ENCODE measurements at places on chromosomes 3 and 15.
A peak's percentile ranks its signal among the peaks of the same experiment; 100 is the strongest.

- DNase-seq = no peak
Measured at GRCh38 chr3:59254433-59254832, 204.6 kb upstream of the CFAP20DC start.

- DNase-seq = no peak
Measured at GRCh38 chr3:169259661-169260060, 403.9 kb downstream of the MECOM start.

- no peak for DNase-seq
Measured at GRCh38 chr3:177746337-177746933, 549.2 kb upstream of the TBL1XR1 start.

DNA sequence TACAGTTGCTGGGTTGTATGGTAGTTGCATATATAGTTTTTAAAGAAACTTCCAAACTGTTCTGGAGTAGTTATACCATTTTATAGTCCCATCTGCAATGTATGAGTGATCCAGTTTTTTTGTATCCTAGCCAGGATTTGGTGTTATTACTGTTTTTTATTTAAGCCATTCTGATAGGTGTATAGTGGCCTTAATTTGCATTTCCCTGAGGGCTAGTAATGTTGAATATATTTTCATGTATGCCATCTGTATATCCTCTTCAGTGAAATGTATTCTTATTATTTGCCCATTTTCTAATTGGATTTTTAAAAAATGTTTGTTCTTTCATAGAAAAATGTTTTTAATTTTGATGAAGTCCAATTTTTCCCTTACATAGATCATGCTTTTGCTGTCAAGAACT is 29.2 kb downstream of the PXK start:
- DNase-seq = no peak

DNA sequence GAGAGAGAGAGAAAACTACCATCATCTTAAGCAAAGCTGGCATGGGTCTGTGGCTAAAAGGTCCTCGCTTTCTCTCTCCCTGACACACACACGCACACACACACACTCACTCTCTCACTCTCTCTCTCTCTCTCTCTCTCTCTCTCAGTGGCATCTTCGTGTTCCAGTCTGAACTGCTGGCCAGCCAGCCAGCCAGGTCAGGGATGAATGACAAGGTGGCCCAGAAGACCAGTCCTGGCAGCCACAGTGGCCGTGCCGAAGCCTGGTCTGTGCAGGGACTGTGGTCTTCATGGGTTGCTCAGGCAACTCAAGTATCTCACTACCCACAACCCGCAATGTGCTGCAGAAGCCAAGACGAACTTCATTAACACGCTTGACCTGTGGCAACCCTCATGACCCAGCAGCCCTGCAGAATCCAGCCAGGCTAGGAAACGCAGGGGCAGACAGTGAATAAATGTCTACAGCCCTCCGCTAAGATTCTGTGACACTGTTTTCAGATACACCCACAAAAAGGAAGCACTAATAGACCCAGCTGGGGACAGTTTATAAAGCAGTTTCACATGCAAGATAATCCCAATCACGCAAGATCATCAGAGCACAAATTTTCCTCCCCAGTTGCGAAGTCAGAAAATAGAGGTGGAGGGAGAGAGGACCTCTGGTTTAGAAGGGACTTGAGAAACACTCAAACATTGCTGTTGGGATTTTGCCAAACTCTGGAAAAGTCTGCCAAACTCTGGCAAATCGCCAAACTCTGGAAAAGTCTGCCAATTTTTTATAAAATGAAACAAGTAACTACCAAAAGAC is 66.4 kb downstream of the XXYLT1 start:
- no peak for DNase-seq

DNA sequence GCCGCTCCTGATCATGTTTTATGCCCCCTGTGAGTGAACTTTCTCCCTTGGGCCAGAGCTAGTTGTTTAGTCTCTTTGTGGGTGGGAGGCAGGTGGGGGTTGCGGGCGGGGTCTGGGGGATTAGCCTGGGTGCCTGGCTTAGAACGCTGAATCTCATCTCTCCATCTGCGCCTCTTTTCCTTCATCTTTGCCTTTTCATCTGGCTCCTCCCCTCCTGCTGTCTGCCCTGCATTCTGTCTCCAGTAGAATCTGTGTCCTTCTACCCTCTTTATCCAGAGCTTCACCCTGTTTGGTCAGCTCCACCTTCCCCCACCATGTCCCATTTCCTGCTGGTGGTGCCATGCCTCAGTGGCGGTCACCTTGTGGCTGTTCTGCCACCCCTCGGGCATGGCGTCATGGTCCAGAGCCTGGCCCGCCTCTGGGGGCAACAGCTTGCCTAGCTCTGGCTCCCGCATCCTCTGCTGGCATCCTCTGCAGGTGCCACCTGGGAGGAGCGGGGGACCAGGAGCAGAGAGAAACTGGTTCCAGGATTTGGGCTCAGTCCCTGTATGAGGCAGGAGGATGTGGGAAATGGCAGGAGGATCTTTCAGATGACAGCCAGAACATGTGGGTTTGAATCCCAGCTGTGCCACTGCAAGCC is 44.3 kb downstream of the PDIA5 start:
- DNase-seq = no peak

GRCh38 chr15:85044251-85044853 is 62.7 kb downstream of the PDE8A start:
- peak; percentile 71 for DNase-seq

- DNase-seq = no peak
Measured at GRCh38 chr3:79937567-79937966, 169.8 kb upstream of the ROBO1 start.

DNA sequence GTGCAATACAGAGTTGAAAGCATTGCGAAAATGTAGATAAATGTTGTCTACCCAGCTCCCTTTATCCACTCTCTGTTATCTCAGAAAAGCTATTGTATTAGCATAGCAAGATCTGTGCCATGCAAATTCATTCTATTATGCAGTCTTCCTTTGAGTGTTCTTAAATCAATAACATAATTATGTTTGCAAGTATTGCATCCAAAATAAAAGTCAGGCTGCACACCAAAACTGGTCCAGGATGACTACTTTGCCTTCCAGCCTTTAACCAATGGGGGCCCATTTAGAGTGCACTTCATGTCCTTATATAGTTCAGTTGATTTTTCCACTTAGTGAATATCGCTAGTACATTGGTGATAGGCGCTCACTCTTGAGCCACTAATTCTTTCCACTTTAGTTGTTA is 107.4 kb upstream of the MLF1 start:
- no peak for DNase-seq

- no peak for DNase-seq
Measured at GRCh38 chr15:53454843-53455721, 304.4 kb downstream of the WDR72 start.

DNA sequence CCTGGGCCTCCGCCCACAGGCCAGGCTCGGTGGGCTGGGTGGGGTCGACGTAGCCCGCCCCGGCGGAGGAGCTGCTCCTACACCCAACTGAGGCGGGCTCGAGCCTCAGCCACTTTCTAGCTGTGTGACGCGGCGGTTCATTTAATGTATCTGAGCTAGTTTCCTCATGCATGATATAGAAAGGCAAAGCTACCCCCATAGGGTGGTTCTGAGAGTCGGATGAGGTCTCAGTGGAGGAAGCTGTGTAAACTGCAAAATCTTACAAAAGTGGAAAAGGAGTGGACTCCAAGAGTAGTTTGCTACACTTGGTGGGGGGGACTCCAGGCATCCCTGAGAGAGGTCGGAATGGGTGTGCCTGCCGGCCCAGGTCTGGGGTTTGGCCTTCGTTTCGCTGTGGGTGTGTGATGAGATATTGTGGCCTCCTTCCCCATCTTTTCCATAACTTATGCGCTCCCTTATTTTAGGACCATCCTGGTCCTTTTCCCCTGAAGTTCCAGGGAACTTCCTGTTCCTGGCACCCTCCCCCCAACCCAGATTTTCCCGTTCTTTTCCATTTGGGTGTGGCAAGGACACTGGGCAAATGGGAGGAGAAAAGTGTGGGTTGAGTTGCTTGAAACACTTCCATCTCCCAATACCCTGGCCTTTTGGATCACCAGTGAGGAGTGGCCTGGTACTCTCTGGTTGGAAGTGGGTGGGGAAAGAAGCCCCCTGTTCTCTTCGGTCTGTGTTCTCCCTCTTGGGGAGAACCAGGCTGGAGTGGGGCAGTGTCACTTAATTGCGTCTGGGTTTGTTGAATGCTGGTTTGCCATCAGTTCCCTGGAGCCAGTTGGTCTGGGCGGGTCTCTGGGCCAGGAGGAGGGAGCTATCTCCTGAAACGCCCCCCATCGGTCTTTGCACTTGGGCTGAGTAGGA is 1.1 kb downstream of the PDIA5 start:
- DNase-seq = peak; percentile 16

DNA sequence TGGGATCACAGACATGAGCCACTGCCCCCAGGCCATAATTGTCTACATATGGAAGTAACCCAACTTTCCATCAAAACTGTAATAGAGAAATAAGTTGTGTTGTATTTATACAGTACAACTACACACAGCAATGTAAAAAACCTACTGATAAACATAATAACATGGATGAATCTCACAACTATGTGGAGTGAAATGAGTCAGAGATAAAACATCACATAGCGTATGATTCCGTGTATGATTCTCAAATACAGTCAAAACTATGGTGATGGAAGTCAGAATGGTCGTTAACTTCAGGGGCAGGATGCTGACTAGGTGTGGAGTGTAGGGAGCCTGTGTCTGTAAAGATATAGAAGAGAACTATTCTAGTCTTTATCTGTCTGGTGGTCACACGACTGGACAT is 332.7 kb upstream of the SLCO3A1 start:
- no peak for DNase-seq

- DNase-seq = no peak
Measured at GRCh38 chr3:128447561-128448013, 19.1 kb downstream of the DNAJB8 start.

GRCh38 chr3:17459470-17459993 is 282.9 kb downstream of the TBC1D5 start:
- no peak for DNase-seq

- DNase-seq = no peak
Measured at GRCh38 chr3:4139462-4140140, 163.6 kb upstream of the SETMAR start.

GRCh38 chr3:69715204-69715603 is 24.1 kb upstream of the MITF start:
- no peak for DNase-seq
